ENCODE measurements at places on chromosomes 16 and 17.

GRCh38 chr17:62963296-62963695, 2.7 kb upstream of the TANC2 start:
- peak; percentile 18 for DNase-seq

GRCh38 chr16:50548909-50549560, 839 bp downstream of the NKD1 start:
- DNase-seq: no peak

DNA sequence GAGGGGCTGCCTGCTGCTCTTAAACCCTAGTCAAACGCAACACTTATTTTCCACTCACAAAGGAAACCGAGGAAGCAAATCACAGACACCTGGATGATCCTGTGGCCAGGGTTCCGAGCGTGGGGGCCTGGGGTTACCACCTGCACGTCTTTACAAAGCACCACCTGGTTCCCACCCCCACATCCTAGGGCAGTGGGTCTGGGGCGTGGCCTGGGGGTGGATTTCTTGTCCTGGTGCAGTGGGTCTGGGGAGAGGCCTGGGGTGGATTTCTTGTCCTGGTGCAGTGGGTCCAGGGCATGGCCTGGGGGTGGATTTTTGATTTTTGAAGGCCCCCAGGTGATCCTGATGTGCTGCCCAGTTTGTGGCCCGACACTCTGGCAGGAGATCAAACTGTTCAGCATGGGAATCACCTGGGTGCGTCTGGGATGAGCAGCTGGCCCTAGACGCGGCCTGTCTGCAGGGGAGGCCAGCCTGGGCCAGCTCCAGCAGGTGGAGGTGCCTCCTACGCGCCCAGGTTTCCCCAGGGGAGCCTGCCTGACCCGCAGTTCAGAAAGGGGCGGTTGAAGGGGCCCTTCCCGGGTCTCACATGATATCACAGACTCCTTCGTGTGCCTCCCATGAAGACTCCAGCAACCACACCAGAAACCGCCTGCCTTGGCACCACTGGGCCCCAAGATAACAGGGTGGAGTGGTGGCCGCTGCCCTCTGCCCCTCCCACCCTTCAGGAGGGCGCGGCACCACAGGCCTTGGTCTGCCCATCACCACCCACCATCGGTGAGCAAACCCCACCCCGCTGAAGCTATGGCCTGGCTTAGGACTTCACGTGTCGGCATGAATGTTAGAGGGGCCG, 6.3 kb downstream of the HAGH start:
- no peak for DNase-seq

- no peak for DNase-seq
Observed at GRCh38 chr17:1182811-1183170, 3.0 kb upstream of the ABR start.

DNA sequence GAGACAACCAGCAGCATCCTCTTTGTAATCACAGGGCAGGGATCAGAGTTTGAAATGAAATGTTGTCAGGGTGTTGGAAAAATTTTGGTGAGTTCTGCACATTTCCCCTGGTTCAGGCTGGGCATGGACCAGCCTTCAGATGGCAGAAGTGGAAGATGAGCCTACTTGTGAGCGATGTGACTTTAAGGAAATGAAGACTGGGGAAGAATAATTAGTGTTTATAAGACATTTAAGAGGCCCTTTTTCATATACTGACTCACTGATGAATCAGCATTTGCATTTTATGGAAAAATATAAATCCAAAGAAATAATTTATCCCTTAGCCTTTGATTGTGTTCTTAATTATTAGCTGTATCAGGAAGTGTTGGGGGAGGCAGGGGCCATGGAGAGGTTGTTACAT, 20.9 kb downstream of the GPR179 start:
- no peak for DNase-seq

- no peak for DNase-seq
Observed at GRCh38 chr17:67902511-67903231, 77.4 kb downstream of the BPTF start.

DNA sequence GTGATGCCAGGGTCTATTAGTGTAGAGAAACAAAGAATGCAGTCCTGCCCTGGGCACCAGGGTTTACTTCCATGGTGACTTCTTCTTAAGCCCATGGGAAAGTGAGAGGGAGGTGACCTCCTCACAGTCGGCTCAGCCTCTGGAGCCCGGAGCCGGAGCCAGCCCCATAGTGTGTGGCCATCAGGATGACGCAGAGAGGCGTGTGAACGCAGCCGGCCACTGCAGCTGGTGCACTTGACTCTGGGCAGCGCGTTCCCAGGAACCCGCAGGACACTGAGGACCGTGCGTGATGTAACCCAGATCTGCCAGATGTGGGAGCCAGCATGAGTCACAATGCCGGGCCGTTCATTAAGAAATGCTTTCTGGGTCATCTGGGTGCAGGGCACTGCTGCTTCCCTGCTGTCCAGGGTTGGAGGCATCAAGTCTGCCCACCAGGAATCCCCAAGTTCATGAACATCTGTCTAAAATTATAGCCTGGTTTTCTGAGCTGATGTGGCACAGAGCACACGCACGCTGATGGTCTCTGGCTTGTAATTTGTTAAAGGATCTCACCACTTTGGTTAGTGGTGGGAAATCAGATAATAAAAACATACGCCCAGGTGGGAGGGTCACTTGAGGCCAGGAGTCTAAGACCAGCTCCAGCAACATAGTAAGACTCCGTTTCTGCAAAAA, 114.1 kb downstream of the PITPNC1 start:
- DNase-seq: peak; percentile 92

GRCh38 chr17:69669441-69670178, 255.1 kb downstream of the MAP2K6 start:
- no peak for DNase-seq

GRCh38 chr17:16928406-16929034, 43.4 kb downstream of the TNFRSF13B start:
- DNase-seq: no peak

DNA sequence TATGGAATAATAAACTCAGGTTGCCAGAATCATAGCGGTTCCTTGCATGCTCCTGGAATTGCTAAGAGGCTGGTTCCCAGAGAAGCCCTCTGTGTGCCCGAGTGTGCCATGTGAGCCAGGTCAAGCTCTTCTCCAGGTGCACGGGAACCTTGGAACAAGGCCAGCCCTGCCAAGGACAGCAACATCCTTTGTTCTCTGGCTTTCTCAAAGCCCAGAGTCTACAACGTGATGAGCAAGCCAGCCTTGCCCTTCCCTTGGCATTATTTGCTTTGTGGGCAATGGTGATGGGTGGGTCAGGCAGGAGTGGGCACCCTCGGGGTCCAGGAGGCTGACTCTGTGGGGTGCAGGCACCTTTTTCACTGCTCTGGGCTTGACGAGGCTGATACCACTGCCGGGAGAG, 14.2 kb upstream of the SEC14L1 start:
- DNase-seq: no peak

GRCh38 chr17:37592291-37592690, 16.9 kb downstream of the SYNRG start:
- no peak for DNase-seq

- DNase-seq: no peak
Observed at GRCh38 chr16:85162478-85163277, 50.4 kb upstream of the CIBAR2 start.

DNA sequence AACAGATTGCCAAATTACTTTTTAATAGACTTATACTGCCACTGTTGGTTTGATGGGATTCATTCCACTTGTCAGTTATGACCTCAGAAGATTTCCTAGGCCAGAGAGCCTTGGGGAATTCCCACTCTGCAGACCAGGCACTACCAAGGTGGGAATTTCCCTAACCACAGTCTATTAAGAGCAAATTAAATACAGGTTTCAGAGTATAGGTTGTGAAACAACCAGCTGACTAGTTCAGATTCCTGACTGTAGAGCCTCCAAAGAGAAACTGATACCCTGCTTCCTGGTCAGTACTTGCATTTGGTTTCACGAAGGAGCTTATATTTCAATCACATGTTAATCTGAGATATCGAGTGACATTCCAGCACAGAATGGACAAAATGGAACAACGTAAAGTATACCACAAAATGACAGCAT, 186.5 kb downstream of the STX8 start:
- DNase-seq: no peak

- DNase-seq: no peak
Observed at GRCh38 chr17:55453839-55454557, 32.4 kb upstream of the MMD start.

DNA sequence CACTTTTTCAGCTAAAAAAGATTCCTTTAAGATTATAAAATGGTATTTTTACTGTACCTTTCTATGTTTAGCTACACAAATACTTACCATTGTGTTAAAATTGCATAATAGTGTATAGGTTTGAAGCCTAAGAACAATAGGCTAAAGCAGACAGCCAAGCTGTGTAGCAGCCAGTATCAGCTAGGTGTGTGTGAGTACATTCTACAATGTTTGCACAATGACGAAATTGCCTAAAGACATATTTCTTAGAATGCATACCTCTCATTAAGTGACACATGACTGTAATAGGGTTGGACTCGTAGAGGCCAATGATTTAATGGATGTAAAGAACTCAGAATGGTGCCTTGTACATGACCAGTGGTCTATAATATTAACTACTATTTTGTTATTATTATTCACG, 1.9 kb upstream of the MT1B start:
- DNase-seq: no peak

DNA sequence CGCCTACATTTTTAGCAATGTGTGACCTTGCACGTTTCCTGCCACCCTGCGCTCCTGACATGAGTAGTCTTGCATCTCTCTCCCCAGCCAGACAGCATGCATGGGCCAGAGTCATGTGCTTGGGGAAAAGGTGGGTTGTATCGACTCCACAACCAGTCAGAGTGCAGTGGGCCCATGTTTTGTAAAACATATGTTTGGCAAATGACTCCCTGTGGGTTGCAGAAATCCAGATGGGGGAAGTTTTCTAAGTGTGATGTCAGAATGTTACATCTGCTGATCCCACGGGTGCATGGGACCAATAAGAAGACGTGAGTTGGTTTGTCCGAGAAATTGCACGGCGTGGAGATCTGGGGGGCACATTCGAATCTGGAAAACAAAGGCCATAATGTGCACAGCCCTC, 147.1 kb downstream of the FOXL1 start:
- no peak for DNase-seq

GRCh38 chr16:87974178-87974577, 22.9 kb downstream of the BANP start:
- DNase-seq: no peak

DNA sequence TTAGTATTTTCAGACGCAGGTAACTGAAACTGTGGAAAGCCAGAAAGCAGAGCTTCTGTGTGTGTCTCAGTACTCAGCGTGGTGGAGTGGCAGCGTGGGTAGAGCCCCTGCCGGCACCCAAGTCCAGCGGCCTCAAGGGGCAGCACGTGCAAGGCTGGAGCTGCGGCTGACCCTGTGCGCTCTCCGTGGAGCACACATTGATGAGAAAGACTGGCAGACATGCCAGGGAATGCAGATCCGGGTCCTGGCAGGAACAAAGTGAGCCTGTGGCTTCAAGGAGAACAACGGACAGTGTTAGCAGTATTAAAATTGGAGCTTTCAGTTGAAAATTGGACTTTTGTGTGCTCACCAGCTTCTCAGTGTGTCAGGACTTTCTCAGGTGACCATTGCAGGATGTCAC, 23.3 kb downstream of the ZC3H18 start:
- DNase-seq: no peak

DNA sequence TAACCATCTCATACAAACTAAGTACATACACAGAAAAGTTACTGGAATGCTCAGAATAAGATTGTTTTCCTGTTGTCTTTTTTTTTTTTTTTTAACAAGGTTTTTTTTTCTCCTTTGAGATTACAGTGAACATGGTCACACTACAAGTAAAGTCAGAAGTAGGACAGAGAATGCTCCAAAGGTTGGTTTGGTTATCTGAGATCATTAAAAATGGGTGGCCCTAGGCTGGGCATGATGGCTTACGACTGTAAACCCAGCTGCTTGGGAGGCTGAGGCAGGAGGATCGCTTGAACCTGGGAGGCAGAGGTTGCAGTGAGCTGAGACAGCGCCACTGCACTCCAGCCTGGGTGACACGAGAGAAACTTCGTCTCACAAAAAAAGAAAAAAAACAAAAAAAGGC, 6.9 kb upstream of the ST6GALNAC1 start:
- DNase-seq: no peak

GRCh38 chr17:18921912-18922451, 30.0 kb upstream of the SLC5A10 start:
- DNase-seq: no peak

- no peak for DNase-seq
Observed at GRCh38 chr17:64032081-64032480, 11.6 kb upstream of the ICAM2 start.

GRCh38 chr16:4945560-4946502, 8.9 kb upstream of the PPL start:
- DNase-seq: peak; percentile 55

DNA sequence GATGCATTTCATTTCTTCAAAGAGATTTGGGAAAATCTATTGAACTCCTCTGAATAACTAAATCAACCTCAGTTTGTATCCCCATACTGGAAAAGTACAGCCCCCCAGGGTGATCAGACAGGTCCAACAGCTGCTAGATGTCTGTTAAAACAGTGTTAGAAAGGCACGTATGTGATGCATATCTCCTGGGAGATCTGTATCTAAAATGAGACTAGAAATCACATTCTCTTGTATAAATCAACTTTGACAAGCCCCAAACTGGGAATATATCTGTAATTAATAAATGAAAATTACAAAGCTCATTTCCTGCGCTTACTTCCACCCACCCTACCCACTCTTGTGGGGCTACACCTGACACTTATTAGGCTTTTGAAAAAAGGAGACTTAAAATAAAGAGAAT, 3.8 kb upstream of the KIF2B start:
- DNase-seq: no peak

DNA sequence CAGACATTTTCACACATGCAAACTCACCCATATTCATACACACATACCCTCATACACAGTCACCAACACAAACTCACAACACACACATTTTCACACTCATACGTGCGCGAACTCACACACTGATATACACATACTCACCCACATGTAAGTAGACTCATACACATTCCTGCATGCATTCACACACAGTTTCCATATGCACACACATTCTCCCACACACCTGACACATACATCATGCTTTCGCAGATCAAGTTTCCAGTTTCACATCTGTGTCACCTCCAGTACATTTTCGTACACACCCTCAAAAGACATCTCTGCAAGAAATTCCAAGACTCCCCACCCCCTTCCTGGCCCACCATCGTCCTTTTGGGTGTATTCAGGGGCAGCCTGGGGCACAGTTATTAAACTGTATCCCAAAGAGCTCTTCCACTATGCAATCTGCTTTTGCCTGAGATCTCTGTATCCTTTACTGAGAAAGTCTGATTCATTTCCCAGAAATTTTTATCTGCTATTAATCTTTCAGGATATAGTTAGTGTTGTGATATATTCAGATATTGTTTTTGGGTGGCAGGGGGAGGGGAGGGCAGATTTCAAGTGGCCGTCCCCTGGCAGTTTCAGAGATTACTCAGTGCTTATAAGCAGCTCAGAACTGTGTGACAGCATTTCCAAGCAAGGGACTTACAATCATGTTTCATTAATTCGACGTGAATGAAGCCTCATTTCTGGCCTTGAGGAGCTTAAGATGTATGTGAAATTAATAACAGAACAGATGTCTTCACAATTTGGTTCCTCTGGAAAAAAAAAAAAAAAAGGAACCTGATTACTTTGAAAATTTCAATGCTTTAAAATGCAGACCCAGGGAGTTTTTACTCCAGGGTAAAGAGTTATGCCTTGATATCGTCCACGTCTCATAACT, 35.3 kb upstream of the MMP2 start:
- DNase-seq: no peak
